ENCODE measurements at places on chromosomes 12 and 14.
A peak's percentile ranks its signal among the peaks of the same experiment; 100 is the strongest.

DNA sequence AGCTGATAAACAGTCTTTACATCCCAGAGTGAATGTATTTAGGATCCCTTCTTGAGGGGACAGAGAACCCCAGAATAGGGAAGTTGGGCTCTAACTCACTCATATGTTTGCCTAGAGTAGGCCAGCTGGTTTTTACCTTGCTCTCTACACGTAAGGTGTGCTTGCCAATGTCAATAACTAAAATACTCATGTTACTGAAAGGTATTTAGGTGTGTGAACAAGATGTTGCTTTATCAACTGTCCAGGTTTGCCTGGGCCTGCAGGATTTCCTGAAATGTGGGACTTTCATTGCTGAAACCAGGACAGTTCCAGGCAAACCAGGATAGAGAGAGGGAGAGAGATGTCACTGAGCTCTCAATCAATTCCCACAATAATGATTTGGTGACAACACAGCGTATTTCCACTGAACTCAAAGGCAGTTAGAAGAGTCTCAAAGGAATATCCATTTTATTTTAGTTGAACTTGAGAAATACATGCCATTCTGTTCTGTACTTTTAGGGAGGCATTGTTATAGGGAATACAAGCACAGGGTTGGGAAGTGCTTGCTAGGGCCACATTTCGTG is 171.7 kb downstream of the NRXN3 start:
- DNase-seq: no peak

- DNase-seq: no peak
Observed at GRCh38 chr14:99262977-99263448, 9.0 kb downstream of the BCL11B start.

- DNase-seq: no peak
Observed at GRCh38 chr12:122867691-122868461, 28.0 kb downstream of the VPS37B start.

GRCh38 chr12:50066402-50066801 is 9.0 kb downstream of the ASIC1 start:
- DNase-seq: no peak

DNA sequence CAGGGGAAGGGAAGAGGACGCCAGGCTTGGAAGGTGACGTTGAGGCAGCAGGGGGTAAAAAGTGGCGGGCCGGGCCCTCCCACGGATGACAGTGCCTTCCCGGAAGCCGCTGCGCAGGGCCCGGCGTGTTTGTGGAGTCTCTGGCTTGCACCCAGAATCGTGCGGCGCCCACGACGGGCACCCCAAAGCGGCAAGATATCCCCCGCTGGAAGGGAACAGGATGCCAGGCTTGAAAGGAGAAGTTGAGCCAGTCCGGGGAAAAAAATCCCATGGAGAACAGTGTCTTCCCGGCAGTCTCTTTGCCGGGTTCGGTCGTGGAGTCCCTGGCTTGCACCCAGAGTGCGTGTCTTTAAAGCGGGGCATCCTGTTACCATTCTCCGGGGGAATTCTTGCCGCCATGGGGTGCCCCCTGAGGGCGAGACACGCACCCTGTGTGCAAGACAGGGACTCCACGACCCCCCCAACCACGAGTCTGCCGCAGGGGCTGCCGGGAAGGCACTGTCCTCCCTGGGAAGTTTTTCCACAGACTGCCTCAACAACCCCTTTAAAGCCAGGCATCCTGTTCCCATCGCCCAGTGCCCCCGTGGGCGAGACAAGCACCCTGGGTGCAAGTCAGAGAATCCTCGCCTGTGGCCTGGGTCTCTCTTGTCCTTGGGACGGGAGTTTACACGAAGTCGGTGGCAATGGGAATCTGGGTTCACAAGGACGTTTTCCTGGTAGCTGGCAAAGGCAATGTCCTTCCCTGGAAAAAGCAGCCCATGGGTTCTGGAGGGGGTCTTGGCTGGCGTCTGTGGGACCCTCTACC is 156.1 kb upstream of the ALG10B start:
- no peak for DNase-seq

DNA sequence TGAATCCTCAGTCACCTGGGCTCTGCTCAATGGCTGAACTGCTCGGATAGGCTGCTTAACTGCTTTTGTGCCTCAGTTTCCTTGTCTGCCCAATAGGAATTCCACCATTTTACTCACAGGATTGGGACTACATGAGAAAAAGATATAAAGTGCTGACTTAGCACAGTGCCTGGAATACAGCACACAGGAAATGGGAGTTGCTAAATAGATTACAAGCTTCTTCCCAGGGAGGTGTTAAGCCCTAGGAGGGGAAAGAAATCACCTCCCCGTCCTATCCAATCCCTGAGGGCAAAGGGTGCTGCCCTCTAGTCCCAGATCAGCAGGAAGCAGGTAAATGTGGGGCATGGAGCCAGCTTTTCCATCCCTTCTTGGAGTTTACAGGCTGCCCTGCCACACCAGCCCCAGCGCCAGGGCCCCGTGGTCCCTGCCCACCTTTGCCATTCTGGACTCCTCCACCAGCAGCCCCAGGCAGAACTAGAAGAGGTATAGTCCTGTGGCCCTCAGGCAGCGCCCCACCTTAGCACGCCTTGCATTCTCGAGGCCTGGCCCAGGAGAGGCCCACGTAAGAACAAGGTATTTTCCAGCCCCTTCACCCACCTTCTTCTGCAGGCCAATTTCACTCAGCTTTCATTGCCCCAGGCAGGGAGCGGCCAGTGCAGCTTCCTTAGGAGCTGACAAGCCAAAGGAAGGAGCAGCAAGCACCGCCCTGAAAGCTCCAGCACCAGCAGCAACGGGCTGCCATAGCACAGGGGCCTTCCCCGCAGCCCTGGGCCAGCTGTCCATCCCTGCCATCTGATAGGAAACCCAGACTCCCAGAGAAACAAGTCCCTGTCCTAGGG is 28.8 kb upstream of the RPLP0 start:
- no peak for DNase-seq

DNA sequence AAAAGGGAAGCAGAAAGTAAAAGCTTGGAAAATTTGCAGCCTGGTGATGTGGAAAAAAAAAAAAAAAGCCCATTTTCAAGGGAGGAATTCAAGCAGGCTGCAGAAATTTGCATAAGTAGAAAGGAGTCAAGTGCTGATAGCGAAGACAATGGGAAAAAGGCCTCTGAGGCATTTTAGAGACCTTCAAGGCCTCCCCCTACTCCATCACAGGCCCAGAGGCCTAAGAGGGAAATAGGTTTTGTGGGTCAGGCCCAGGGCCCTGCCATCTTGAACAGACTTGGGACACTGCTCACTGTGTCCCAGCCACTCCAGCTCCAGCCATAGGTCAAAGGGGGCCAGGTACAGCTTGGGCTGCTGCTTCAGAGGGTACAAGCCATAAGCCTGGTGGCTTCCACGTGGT is 13.8 kb upstream of the PRKD1 start:
- DNase-seq: no peak

DNA sequence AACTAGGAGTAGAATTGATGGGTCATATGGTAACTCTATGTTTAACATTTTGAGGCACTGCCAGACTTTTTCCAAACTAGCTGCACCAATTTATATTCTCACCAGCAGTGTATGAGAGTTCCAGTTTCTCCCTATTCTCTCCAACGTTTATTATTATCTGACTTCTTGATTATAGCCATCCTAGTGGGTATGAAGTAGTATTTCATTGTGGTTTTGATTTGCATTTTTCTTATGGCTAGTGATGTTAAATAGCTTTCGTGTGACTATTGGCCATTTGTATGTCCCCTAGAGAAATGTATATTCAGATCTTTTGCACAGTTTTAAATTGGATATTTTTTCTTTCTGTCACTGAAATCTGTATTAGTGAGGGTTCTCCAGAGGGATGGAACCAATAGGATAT is 37.8 kb downstream of the HELB start:
- DNase-seq: no peak

DNA sequence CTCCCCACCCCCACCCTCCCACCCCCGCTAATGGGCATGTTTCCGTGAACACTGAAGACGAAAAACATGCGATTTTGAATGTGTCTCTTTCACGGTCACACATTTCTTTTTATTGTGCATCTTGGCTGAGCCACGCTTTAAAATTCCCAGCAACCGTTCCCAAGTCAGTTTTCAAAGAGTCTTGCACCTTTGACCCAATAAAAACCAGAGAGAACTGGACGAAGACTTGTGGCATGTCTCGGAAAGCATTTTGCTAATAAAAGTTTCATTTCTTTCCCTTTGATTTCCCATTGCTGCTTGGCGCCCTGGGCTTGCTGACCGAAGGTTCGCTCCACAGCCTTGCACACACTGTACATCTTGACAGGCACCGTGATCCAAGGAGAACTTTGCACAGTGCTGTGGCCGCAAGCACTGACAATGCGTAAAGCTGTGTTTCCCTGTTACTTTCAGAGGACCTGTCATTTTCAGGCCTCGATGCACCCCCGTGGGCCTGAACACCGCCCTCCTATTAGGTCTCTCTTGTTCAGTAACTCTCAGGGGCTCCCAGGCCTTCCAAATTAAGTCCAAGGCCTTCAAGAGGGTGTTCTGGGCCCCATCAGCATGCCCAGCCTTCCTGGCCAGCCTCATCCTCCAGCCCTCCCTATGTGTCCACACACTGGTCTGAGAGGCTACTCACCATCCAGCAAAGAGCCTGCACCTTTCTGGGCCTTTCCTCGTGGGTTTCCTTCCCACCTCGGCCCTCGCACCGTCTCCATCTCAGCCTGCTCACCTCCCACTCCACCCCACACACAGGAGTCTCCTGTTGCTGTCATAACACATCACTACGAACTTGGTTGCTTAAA is 63.4 kb upstream of the DIO3 start:
- DNase-seq: no peak

DNA sequence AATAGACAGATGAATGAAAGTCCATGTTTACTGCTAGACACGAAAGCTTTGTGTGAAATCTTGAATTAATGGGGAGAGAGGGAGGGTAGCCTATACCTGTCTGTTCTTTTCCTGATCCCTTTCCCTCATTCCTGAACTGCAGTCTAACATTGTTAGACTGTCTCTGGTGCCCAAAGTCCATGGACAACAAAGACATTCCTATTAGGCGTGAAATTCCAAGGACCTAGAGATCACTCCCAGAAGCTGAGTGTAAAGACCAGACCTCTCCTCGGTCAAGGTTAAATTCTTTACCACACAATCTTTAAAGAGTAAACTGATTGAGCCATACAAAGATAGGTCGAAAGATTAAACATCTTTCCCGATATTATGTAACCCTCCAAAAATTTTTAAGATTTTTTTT is 270.7 kb upstream of the GARIN2 start:
- DNase-seq: no peak

DNA sequence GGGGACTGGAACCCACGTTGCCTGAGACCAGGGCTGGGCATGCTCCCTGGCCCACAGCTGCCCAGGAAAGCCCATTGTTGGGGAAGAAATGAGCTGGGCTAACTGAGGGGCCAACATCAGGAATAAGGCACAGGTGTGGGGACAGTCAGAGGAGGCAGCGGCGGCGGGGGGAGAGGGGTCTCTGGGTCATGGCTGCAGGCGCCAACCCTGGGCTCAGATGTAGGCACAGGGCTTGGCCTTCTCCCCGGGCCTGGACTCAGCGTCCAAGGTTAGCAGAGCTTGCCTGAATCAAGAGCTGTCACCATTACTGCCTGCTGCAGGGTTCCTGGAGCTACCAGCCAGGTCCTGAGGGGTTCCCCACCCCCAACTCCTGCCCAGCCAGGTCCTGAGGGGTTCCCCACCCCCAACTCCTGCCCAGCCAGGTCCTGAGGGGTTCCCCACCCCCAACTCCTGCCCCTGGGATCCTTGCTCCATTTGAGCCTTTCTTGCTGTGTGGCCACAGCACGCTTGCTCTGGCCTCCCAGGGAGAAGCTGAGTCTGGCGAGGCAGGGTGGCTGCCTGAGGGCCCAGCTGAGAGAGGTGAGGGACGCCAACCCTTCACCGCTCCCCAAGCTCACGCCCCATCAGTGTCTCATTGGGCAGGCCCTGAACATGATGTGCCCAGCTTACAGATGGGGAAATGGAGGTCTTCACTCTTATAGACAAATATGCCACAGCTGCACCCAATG is 6.2 kb downstream of the CHGA start:
- no peak for DNase-seq

GRCh38 chr12:67161322-67161918 is 107.7 kb upstream of the CAND1 start:
- peak; percentile 12 for DNase-seq

DNA sequence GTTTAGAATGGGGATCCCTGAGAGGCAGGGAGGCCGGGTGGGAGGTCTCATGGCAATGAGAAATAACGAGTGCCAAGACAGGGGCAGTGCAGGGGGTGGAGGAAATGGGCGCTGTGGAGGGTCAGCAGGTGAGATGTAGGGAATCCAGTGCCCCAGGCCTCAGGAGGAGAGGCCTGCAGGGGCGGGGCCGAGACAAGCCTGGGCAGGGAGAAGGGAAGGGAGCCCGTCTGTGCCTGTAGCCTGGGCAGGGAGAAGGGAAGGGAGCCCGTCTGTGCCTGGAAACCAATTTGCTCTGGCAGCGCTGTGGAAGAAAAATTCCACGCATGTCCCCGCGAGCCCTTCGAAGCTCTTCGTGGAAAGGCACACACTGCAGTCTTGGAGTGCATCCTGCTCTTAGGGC is 10.6 kb upstream of the NCOR2 start:
- DNase-seq: no peak

DNA sequence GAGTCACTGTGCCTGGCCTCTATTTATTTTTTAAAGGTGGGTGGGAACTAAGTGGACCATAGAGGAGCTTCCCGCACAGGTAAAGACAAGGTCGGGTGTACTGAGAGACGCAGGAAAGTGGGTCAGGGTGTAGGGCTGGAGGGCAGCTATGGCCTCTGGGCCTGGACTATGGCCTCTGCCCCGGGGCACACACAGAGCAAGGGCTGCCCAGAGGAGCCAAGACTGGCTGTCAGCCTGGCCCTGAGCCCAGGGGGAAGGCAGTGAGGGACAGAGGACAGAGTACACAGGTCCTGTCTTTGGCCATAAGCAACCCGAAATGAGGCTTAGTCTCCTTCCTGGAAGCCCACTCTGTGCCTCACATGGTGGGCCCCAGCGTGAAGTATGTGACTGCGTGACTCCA is 102.1 kb upstream of the PRB2 start:
- no peak for DNase-seq

DNA sequence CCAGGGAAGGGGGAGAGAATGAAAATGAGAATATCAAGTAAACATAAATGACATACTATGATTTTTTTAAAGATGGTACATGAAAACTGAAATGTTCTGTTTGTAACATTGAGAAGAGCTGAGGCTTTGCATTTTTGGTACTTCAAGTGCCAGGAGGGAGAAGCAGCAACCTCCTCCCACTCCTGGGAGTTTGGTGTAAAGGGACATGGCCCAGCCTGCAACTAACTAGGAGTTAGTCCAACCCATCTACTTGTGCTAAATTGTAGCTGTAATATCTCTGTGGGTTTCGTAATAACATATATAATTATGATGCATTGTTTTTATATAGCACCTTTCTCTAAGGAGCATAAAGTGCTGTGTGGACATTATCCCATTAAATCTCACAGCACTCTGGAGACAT is 517.5 kb downstream of the NELL2 start:
- no peak for DNase-seq

All from stimulated activated CD4-positive, alpha-beta T cell treated with anti-CD3 and anti-CD28 coated beads, Interleukin-12 subunit alpha, Interleukin-12 subunit beta, amount 100 ng/mL, for 4 hours (primary cell).